AG08395 (cell line): ENCODE measurements at places on chromosomes 5 and 9.

GRCh38 chr5:135310328-135310989 is 88.6 kb downstream of the MACROH2A1 start:
- peak; percentile 42 for DNase-seq

GRCh38 chr9:79089054-79089560 is 482.7 kb upstream of the TLE4 start:
- no peak for DNase-seq

DNA sequence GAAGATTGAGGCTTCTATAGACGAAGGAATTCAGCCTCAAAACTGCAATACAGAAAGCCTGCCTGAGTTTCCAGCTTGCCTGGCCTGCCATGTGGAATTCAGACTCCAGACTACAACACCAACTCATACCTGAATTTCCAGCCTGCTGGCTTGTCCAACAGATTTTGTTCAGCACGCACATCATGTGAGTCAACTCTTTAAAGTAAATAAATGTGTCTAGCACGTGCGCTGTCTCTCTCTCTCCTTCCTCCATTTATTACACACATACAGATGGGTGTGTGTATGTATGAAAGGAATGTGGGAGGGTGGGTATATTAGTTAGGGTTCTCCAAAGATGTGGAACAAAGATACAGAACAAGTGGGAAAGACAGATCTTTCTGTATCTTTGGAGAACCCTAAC is 82.4 kb upstream of the TAS2R1 start:
- DNase-seq, result peak; percentile 67

DNA sequence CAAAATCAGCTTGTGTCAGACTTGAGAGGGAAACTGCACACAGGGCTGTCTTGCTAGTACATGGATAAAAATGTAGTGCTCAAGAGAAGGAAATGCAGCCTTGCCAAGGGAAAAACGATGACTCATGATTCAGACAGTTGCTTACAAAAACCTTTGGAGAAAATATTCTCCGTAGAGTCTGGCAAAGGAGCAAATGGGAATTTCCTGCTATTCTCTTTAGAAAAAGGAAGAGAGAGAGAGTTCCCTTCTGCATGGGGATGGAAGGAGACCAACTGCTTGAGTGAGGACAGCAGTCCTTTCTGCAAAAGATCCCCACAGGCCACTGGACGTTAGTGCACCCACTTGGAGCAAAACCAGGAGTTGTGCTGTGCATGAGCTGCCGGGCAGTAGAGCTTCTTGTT is 7.6 kb downstream of the IFNB1 start:
- DNase-seq, result peak; percentile 88

GRCh38 chr5:181217803-181218062 is 5.3 kb upstream of the TRIM41 start:
- no peak for DNase-seq

- no peak for DNase-seq
Observed at GRCh38 chr5:126975796-126976195, 54.6 kb downstream of the MARCHF3 start.

- no peak for DNase-seq
Observed at GRCh38 chr5:40355846-40356245, 323.9 kb upstream of the PTGER4 start.

DNA sequence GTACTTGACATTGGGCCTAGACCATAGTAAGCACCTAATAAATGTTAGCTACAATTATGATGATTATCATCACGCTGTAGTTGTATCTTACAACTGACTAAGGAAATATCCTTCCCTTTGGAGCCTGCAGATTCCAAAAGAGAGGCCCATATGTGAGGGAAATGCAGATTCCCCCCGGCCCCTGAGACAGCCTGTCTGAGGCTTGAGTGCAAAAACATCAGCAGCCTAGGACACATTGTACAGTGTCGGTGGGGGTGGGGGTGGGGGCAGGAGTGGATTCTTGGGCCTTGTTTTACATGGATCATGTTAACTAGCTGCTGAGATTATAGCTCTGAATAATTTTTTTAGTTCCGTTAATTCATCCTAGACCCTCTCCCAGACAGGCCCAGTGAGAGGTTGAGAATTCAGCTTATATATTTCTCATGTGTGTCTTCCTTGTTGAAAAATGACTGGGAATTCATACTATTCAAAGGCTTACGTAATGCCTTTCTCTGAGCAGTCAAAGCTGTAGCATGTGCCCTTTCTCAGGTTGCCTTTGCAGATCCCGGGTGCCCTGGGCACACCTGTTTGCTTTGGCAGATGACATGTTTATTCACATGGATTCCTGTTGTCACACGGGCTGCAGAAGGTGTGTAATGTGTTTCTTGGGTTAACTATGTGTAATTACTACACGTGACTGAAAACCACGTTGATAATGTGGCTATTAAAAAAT is 262.8 kb downstream of the NR3C1 start:
- DNase-seq, result no peak

GRCh38 chr9:91207729-91208418 is 153.8 kb downstream of the AUH start:
- peak; percentile 51 for DNase-seq

GRCh38 chr5:170861667-170861916 is 226 bp upstream of the RANBP17 start:
- no peak for DNase-seq

DNA sequence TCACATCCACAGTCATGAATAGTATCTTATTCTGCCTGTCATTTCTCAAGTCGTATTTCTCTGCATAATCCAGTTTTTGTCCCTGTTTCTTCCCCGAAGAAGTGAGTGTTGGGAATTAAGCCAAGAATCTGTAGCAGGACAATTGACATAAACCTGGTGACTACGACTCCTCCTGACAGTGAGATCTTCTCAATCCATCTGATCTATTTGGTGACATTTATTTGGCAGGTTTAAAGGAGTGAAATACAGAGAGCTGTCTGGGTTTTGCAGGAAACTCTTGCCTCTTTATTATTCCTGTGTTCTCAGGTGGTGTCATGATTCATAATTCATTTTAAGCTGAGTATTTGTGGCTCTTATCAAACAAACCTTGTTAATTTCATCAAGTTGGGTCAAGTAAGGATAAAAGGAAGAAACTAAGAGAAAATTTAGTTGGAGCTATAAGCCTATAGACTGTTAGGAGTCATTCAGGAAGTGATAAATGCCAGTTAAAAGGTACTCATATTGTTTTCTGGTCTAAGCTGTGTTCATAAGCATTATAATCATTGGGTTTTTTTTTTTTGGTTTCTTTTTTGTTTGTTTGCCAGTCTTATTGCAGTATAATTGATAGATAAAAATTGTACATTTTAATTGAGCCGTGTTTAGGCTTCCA is 95.9 kb upstream of the PCSK1 start:
- DNase-seq, result no peak

GRCh38 chr5:132753135-132753987 is 6.1 kb downstream of the CCNI2 start:
- DNase-seq, result no peak

- DNase-seq, result peak; percentile 18
Observed at GRCh38 chr9:2621722-2622460, at the start of gene VLDLR. Gene VLDLR (plus strand): TSS chr9:2621787. CDS start chr9:2622190, 403 bp downstream.

- no peak for DNase-seq
Observed at GRCh38 chr5:158832096-158832685, 267.5 kb downstream of the EBF1 start.

- no peak for DNase-seq
Observed at GRCh38 chr5:171956887-171957495, 49.4 kb downstream of the FBXW11 start.

GRCh38 chr9:136047775-136048559 is 47.1 kb downstream of the NACC2 start:
- DNase-seq, result no peak

GRCh38 chr9:38066914-38067858 is 1.8 kb downstream of the SHB start:
- no peak for DNase-seq

- peak; percentile 55 for DNase-seq
Observed at GRCh38 chr9:87007711-87008366, 60.5 kb upstream of the GAS1 start.

DNA sequence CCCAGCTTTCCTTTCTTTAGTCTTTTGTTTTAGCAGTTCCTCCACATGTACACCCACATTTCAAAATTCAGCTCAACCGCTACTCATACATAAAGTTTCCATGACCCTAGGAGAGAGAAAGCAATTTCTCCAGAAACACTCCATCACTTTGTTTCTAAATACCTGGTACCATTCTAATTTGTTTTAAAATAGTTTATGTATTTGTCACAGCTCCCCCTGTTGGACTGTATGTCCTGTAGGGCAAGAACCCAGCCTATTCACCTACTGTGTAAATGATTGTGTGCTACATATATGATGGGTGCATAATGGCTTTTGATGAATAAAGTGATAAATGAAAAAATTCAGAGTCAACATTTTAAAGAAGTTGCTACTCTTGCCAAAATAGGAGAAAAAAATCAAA is 139.1 kb downstream of the COX7C start:
- DNase-seq, result no peak

DNA sequence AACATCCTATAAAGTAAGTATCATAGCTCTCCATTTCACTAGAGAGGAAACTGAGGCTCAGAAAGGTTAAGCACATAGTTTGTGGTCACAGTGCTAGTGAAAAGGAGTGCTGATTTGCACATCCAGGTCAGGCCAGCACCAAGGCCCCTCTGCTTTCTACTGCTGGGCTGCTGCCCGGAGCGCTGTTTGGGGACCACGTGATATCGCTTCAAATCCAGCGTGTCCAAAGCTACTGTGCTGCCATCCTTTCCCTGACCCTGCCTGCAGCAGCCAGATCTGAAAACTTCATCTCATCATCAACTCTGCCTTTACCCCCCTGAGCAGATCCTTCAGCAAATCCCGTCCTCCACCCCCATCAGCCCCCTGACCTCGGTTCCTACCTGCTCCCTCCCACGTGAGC is 40.7 kb upstream of the AKNA start:
- no peak for DNase-seq

- no peak for DNase-seq
Observed at GRCh38 chr5:173278641-173279040, 43.6 kb upstream of the NKX2-5 start.

DNA sequence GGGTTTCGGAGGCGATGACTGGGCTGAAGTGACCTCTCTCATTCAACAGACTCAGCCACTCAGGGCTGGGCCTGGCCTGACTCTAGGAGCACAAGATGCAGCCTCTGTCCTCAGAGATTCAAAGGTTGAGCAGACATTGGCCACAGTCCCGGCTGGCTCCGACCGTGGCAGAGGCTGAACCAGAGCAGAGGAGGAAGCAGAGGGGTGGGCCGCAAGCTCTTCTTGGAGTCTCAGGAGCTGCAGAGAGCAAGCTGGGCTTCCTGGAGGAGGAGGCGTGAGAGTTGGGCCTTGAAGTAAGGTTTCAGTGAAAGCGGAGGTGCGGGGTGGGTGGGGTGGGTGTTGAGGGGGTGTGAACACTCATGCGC is 37.6 kb downstream of the ALG2 start:
- DNase-seq, result no peak

- no peak for DNase-seq
Observed at GRCh38 chr9:134049236-134049635, 18.6 kb downstream of the BRD3 start.

DNA sequence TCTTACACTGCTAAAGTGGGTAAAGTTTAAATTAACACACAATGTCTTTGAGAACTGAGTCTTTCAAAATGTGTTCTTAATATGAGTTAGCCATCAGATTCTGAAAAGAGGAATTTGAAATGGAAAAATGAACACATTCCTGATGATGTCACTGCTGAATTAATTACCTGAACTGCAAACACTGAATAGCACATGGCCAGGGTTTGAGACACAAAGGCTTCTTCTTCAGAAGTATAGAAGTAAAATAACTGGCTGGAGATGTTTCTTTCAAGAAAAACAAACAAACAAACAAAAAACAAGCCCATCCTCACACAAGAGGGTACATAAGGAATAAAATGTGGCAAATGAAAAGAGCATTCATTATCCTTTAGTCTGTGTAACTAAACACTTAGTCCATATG is 7.1 kb downstream of the GLIS3 start:
- DNase-seq, result no peak
